Fibroblast of skin of left biceps (primary cell): ENCODE measurements at places on chromosomes 13 and 19.
A peak's percentile ranks its signal among the peaks of the same experiment; 100 is the strongest.

DNA sequence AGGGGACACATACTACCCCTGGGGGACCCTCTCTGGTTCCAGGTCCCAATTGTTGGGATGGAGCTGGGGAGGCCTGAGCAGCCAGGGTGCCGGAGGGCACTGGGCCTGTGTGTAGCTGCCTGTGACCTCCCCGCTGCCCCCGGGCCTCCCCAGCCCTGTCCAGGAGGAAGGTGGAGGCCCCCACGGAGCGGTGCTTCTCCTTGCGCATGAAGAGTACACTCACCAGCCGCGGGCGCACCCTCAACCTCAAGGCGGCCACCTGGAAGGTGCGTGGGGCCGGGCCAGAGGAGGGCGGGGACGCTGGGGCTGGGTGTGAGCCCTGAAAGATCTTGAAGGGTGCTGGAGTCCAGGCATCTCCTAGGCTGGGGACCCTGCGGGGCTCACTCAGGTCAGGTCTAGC is 11.7 kb downstream of the HIF3A start:
- DNase-seq = no peak

DNA sequence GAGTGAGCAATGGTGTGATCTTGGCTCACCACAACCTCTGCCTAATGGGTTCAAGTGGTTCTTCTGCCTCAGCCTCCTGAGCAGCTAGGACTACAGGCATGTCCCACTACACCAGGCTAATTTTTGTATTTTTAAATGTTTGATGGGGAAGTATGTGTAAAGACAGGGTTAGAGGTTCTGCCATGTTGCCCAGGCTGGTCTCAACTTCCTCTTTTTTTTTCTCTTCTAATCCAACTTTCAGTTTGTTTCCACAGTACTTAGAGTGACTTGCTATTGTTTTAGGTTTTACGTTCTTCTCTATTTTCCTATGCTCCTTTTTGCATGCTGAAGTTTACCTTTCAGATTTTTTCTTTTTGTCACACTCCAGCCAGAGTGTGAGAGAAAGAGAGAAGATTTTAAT is 1433.0 kb downstream of the UQCRFS1 start:
- DNase-seq = no peak

DNA sequence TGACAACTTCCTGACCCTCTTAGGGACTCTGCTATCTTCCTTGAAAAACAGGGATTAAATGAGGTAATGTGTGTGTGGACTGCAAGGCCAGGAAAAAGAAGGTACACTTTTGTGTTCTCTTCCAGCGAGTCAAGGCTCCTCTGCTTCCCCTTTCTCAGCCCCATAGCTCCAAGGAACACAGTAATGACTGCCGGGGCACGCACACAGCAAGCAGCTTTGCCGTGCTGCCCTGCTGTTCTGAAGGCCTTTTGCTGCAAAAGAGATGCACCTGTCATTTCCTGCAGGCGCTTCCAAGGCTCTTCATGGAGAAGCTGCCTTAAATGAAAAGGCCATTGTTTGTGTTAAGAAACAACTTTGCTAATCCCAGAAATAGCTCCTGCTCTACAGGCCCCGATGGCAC is 84.6 kb downstream of the CYSLTR2 start:
- no peak for DNase-seq

DNA sequence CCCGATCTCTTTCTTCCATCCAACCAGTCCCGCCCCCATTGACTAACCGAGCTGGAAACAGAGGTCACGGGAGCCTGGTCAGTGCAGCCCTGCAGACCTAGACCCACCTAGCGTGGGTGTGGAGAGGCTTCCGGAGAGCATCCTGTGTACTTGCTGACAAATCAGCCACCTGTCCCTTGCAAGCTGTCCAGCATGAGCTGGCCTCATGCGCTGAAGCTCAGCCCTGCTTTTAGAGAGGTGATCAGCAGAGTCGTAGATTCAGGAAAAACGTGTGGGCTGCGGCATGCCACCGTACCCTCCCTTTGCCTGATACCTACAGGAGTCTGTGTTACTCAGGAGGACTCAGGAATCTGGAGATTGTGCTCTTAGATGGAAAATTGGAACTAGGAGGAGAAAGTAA is 80.3 kb upstream of the UQCRFS1 start:
- no peak for DNase-seq

- no peak for DNase-seq
Measured at GRCh38 chr19:35248310-35249145, at the start of gene LSR. Gene LSR, plus strand, starts transcription at chr19:35249002. Its CDS starts 21 bp downstream, at chr19:35249023.

DNA sequence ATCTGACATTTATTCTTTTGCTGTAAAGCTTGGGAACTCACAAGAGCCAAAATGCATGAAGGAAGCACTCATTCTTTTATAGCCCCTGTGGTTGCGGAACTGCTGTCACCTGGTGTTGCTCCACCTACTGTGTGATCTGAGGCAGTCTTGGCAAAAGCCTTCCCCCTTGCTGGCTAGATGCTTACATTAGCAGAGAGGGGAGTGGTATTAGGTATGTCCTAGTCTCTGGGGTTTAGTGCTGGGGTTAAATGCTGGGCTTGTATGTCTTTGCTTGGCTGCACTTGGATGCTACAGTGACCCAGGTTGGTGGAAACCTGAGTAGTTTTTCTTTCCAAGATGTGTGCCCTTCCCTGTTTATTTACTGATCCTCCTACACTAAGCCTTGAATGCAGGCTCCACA is 99.3 kb downstream of the WDFY2 start:
- DNase-seq = no peak

- DNase-seq = no peak
Measured at GRCh38 chr13:79987323-79987722, 353.6 kb downstream of the SPRY2 start.

DNA sequence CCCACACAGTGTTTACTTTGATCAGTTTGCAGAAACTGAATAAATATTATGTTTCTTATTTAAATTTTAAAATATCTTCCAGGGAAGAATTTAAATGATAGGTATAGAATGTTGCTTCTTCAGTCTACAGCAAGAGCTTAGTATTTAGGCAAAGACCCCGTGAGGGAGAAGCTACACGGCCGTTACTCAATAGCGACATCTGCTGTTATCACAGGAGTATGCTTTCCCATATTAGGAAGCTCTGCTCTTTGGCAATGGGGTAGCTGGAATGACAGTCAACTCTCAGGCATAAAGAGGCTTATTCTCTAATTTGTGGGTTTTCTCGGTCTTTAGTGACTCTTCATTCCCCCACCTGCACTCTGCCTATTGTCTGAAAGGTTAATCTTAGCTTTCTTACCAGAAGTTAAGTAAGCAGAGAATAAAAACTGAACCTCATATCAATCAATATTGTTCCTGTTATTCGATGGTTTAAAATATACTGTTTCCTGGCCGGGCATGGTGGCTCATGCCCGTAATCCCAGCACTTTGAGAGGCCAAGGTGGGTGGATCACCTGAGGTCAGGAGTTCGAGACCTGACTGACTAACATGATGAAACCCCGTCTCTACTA is 13.2 kb upstream of the LHFPL6 start:
- no peak for DNase-seq

DNA sequence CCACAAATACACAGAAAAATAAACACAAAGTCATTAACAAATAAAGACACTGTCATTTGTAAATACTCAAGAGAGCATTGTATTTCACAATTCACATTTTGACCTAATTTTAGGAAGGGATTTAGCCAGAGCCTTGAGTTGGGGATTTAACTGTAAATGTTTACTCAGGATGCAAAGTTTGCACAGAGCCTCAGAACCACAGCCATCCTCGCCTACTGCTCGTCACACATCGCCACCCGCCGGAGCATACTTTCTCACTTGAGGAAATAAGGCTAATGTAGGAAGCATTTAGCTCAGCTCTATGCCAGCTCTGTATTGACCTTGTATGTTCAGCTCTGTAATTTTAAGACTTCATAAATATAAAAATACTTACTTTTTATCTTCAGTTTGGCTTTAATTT is 442.7 kb downstream of the OXGR1 start:
- no peak for DNase-seq

DNA sequence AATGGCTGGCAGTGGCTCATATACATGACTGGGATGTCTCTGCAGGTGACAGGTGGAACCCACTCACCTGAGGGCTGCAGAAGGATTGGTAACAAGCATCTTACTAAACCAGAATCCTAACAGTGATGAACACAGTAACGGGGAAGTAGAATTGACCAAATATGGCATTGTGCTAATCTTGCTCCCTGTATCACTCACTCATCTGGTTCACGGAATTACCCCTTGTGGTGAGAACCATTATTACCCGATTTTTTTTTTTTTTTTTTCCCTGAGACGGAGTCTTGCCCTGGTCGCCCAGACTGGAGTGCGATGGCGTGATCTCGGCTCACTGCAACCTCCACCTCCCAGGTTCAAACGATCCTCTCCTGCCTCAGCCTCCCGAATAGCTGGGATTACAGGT is 69.5 kb downstream of the PTPRS start:
- DNase-seq = no peak

- DNase-seq = no peak
Measured at GRCh38 chr13:93698016-93698613, 471.5 kb downstream of the GPC6 start.

DNA sequence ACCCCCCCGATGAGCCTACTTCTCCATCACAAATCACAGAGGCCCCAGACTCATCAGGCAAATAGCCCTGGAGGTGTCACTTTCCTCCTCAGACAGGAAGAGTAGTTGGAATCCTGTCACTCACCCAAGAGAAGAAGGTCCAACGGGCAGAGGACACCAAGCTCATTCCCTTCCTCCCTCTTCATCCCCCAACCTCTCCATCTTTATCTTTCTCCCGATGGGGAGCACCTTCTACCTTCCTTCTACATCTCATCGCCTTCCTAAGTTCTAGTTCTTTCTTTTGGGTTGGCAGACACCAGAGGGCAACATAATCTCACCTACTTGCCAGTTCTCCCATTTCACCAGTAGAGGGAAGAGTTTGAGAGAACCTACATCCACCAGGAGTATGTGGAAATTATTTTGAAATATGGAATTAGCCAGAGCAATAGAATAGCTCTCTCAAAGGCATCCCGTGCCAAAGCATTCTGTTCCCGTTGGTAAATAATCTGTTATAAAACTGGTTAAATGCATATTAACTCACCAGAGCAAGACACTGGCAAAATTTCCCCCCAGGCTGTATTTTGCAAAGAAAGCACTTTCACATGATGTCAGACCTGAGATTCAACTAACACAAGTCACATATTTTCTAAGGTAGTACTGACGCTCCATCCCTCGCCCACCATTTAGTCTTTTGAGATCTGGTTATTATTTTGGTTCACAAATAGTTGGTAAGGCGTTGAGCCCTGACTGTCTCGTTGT is 55.0 kb downstream of the ZIC5 start:
- DNase-seq = peak; percentile 33

DNA sequence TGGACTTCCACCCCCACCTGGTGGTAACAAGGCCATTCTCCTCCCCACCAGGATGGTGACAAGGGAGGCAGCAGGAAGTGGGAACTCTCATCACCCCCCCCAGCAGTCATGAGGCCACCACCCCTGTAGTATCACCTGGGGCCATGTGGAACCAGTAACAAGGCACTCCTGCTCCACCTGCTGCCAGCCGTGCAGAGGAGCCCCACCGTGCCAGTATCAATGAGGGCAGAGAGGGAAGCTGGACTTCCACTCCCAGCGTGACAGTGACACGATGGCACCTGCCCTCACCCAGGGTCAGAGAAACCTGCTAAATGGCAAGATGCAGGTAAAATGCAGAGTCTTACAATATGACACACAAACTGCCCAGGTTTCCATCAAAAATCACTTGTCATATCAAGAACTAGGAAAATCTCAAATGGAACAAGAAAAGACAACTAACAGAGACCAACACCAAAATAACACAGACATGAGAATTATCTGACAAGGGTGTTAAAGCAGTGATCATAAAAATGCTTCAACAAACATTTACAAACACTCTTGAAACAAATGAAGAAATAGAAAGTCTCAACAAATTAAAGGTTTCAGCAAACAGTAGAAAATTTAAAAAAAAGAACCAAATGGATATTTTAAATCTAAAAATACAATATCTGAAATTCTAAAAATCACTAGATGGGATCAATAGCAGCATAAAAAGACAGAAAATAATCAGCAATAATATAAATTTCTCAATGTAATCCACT is 9.1 kb upstream of the SPACA7 start:
- DNase-seq = no peak

DNA sequence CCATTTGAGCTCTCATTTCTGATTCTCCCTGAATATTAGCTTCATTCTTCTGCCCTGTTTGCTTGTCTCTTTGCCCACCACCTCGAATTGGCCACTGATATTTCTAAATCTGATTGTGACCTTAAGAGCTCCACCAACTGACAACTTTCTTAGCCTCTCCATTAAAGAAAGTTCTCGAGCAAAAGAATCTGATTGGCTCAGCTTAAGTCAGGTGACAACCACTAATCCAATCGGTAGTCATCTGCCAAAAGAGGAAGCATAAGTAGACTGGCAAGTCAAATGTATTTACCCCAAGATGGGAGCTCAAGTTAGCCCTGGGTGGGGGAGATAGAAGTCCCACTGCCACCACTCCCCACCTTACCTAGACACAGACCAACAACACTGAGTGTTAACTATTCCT is 41.5 kb downstream of the NOTCH3 start:
- no peak for DNase-seq

GRCh38 chr13:66835040-66835628 is 395.0 kb downstream of the PCDH9 start:
- DNase-seq = no peak

DNA sequence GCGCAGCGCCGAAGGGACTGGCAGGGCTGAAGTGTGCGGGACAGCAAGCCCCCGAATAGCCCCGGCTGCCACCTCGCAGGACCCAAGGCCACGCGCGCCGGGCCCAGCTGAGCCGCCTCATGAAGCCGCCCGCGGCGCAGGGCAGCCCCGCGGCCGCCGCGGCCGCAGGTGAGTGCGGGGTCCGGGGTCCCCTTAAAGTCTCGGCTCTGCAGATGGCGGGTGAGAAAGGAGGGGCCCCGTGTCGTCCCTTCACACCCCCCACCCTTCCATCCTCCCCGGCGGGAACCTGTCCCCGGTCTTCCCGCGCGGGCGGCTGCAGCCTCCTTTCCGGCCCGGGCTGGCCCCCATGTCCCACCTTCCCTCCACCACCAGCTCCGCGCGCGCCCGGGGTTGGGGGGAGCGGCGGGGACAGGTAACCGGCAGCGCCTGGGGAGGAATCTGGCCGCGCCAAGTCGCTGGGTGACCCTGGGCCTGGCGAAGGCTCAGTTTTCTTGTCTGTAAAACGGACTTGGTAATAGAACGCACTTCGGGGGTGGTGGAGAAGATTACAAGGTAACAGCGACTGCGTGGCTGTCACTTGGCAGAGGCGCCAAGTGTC is 338 bp downstream of the RGCC start:
- no peak for DNase-seq

- no peak for DNase-seq
Measured at GRCh38 chr13:37645181-37645740, 46.7 kb upstream of the POSTN start.
